Lung (tissue), 17 donors: ENCODE measurements at places on chromosomes 3 and 15. TPM values are rescaled to one million over a fixed set of nuclear protein-coding genes. Genes with fewer than 3 reads are reported as not detected.

The CRTC3 gene
- total RNA-seq = 42.0 TPM

The SLC27A2 gene
- 5.9 TPM for total RNA-seq

- no peak overlapping the region for H3K4me3 ChIP-seq
- H3K36me3 ChIP-seq = no peaks in the 10 kb centered on the region
- H3K27me3 ChIP-seq = no peaks in the 10 kb centered on the region
- DNase-seq = no peak
Measured at GRCh38 chr15:71914092-71914491, 103.7 kb downstream of the NR2E3 start.

DNA sequence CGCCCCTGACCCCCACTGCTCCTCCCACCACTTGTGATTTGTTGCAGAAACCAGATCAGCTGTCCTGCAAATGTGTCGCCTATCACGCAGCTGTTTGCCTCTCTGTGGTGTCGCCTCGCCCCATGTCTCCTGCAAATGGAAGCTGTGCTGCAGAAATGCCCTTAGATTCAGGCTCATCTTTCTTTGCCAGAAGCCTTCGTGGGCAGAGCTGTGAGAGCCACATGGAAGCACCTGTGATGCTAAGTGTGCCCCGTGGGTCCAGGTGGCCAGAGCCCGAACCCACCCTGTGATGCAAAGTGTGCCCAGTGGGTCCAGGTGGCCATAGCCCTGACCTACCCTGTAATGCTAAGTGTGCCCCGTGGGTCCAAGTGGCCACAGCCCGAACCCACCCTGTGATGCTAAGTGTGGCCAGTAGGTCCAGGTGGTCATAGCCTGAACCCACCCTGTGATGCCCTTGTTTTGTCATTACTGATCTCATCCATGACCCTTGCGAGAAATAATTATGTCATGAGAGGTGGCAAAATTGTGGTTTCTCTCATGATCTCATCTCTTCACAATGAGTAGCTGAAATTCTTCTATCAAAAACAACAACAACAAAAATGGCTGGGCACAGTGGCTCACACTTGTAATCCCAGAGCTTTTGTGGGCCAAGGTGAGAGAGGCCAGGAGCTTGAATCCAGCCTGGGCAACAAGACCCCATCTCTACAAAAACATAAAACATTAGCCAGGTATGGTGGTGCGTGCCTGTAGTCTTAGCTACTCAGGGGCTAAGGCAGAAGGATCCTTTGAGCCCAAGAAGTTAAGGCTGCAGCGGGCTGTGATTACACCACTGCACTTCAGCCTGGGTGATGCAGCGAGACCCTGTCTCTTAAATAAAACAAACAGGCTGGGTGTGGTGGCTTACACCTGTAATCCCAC is 187.4 kb downstream of the GOLGA6L6 start:
- no peak for DNase-seq
- H3K27ac ChIP-seq = no peak overlapping the region
- H3K4me3 ChIP-seq = no peak overlapping the region
- no peaks in the 10 kb centered on the region for H3K4me1 ChIP-seq
- no peaks in the 10 kb centered on the region for H3K27me3 ChIP-seq

GRCh38 chr15:82122746-82123400 is 77.1 kb upstream of the MEX3B start:
- H3K27me3 ChIP-seq = no peaks in the 10 kb centered on the region
- H3K36me3 ChIP-seq = peaks cover 4% of the 10 kb centered on the region
- H3K27ac ChIP-seq = no peak overlapping the region
- H3K4me3 ChIP-seq = no peak overlapping the region

DNA sequence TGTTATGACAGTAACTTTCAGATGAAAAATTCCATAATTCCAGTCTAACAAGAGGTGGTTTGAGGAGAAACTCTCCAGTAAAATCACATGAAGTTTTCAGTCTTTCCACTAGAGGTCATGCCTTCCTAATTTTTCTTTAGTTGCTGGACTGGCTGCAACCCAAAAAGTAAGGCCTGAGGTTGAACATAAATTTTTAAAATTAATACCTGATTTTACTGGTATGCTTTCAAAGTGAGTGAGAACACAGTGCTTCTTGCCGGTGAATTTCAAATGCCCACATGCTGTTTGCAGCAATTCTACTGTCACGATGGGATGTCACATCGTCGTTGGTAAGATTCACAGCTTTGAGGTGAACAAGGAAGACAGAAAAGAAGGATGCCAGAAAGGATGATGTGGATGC is 89.0 kb upstream of the FGF12 start:
- no peaks in the 10 kb centered on the region for H3K36me3 ChIP-seq
- H3K4me1 ChIP-seq = no peaks in the 10 kb centered on the region
- DNase-seq = peak; percentile 80
- H3K4me3 ChIP-seq = no peak overlapping the region

- no peak overlapping the region for H3K4me3 ChIP-seq
- no peak overlapping the region for H3K27ac ChIP-seq
- peak; percentile 56 for DNase-seq
- no peaks in the 10 kb centered on the region for H3K4me1 ChIP-seq
- H3K36me3 ChIP-seq = no peaks in the 10 kb centered on the region
Measured at GRCh38 chr3:190041333-190042041, 79.2 kb downstream of the P3H2 start.

The CAMK2N2 gene
- total RNA-seq = 0.23 TPM

DNA sequence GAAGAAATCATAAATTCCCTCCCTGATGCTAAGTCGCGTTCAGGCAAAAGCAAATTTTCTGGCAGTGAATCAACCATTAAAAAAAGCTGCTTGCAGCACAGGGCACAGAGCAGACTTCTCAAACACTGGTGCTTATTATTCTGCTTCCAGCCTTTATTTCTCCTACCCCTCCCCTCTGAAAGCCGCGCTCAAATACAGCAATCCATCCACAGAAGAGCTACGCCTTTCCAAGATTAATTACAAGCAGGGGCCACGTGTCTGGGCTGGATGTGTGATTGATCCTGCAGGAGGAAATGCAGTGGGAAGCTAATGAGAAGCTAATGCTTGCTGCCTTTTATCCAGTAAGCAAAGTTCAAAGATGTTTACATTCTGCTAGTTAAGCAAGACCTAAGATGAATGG is 134.9 kb upstream of the TOPAZ1 start:
- no peaks in the 10 kb centered on the region for H3K27me3 ChIP-seq
- no peaks in the 10 kb centered on the region for H3K36me3 ChIP-seq
- H3K4me1 ChIP-seq = no peaks in the 10 kb centered on the region

- peak; percentile 61 for DNase-seq
- H3K27ac ChIP-seq = no peak overlapping the region
- no peak overlapping the region for H3K4me3 ChIP-seq
- no peaks in the 10 kb centered on the region for H3K36me3 ChIP-seq
Measured at GRCh38 chr3:113844622-113845222, 6.1 kb downstream of the GRAMD1C start.

DNA sequence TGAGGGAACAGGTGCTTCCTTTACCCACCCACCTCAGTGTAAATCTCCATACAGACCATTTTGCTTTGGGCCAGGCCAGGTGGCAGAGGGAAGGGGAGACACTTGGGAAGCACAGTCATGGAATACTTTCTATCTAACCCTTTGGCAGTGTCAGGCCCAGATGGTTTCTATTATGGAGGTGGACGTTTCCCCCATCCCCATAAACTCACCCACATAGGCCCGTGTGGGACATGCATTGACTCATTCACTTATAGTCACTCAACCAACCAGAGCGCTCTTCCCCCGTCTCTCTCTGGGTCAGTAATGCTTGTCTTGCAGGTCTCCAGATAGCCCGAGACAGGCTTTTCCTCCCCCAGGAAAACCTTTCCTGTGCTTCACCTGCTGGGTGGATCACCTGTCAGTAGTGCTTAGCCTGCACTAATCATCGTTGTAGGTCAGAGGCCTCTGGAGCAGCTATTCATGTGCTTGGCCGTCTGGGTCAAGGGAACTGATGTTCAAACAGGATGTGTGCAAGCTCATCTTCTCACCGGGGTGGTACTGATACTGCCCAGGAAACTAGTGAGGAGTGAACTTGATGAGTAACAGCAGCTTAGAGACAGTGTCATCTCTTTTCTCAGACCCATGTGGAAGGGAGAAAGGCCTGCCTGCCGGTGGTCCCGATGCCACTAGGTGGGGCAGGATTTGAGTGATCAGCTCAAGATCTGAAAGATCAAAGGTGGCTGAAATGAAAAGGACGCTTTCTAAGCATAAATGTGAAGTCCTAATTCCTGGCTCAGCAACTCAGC is 67.1 kb downstream of the CEMIP start:
- H3K4me3 ChIP-seq = no peak overlapping the region
- H3K27me3 ChIP-seq = no peaks in the 10 kb centered on the region

GRCh38 chr3:150232992-150233451 is 175.1 kb upstream of the TSC22D2 start:
- no peak overlapping the region for H3K4me3 ChIP-seq
- peak overlapping the region; percentile 7 for H3K27ac ChIP-seq
- H3K36me3 ChIP-seq = no peaks in the 10 kb centered on the region
- no peaks in the 10 kb centered on the region for H3K27me3 ChIP-seq
- H3K4me1 ChIP-seq = peaks cover 57% of the 10 kb centered on the region

The UBE3A gene
- 100.0 TPM for total RNA-seq

DNA sequence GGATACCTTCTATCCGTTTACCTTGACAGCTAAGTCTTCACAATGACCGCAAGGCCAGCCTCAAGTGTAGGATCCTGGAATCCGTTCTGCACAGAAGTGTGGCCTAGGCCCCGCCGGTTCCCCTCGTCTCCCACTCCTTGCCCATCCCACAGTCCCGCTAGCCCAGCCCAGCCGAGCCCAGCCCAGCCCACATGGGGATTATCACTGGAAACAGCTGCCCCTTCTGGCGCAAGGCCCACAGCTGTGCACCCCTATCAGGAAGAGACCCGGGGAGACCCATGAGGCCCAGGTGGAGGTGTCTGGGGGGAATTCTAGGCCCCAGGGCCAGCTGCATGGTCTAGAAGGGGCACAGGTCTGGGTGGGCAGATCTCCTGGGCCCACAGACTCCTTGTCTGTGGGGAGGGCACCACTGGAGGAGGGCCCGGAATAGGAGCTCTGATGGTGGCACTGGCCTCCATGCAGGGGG is 27.9 kb upstream of the KLF13 start:
- no peaks in the 10 kb centered on the region for H3K4me1 ChIP-seq
- H3K36me3 ChIP-seq = no peaks in the 10 kb centered on the region
- no peak overlapping the region for H3K27ac ChIP-seq
- no peak for DNase-seq
- no peaks in the 10 kb centered on the region for H3K27me3 ChIP-seq
- H3K4me3 ChIP-seq = no peak overlapping the region

DNA sequence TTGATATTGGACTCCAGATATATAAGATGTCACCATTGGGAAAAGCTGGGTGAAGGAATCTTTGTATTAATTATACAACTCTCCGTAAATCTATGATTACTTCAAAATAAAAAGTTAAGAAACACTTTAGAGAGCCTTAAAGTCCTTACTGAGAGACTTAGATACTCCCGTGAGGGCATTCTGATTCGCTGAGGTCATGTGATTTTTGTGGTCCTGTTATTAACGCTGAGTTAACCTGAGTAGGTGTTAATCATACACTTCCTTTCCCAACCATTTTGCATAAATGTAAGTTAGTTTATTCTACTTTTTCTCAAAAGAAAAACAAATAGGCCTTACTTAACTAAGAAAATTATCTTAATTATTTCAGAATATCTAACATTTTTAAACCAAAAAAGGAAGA is 67.1 kb upstream of the LMOD3 start:
- H3K36me3 ChIP-seq = peaks cover 20% of the 10 kb centered on the region
- H3K4me1 ChIP-seq = no peaks in the 10 kb centered on the region
- no peaks in the 10 kb centered on the region for H3K27me3 ChIP-seq

The NOX5 gene
- 0.77 TPM for total RNA-seq

The WDR49 gene
- total RNA-seq = 33.9 TPM

The CISH gene
- total RNA-seq = 50.2 TPM

DNA sequence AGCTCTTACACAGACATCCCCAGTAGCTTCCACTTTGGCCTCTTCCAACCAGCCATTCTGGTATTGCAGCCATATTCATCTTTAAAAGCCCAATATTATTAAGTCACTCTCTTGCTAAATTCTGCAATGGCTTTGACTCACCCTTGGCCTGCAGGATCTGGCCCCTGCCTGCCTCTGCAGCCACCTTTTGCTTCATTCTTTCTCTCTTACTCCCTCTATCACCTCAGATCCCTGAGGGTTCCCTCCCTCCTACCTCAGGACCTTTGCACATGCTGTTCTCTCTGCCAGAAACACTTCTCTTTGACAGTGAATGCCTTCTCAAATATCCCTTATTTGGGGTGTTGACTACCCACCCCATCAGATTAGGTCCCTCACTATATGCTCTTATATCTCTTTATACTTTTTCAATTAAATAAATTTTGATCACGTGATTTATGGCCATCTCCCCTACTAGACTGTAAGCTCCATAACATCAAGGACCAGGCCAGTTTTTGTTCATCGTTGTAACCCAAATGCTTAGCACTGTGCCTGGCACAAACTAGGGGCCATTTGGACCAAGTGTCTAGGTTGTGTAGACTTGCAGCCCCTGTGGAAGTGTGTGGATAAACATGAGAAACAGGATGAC is 32.3 kb upstream of the UBE2Q2 start:
- no peak overlapping the region for H3K4me3 ChIP-seq
- no peaks in the 10 kb centered on the region for H3K27me3 ChIP-seq
- H3K36me3 ChIP-seq = no peaks in the 10 kb centered on the region
- no peak overlapping the region for H3K27ac ChIP-seq

GRCh38 chr3:122975924-122976293 is 51.7 kb downstream of the SEMA5B start:
- DNase-seq = no peak
- H3K27me3 ChIP-seq = no peaks in the 10 kb centered on the region
- H3K36me3 ChIP-seq = no peaks in the 10 kb centered on the region
- no peak overlapping the region for H3K27ac ChIP-seq

DNA sequence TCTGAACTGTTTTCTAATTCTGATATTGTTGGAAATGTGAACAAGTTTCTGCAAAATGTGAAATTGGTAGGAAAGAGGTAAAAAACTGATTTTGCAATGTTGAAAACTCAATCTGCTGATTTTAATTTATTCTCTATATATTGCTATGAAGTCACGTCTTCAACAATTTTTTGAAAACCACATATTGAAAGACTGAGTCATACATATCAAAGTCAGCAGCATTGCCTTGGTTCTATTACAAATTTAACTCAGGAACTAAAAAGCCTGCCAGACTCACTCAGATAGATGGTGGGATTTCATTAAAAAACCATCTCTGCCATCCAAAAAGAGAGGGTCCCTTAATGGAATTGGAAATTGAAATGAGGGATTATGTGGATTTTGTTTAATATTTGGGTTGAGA is 351.4 kb downstream of the CNTN3 start:
- no peak overlapping the region for H3K27ac ChIP-seq
- H3K4me3 ChIP-seq = no peak overlapping the region
- peaks cover 8% of the 10 kb centered on the region for H3K4me1 ChIP-seq

- no peaks in the 10 kb centered on the region for H3K27me3 ChIP-seq
- H3K4me1 ChIP-seq = peaks cover 32% of the 10 kb centered on the region
- no peak for DNase-seq
Measured at GRCh38 chr3:123757281-123757940, 126.7 kb downstream of the MYLK start.

- peak; percentile 71 for DNase-seq
- no peaks in the 10 kb centered on the region for H3K27me3 ChIP-seq
- no peaks in the 10 kb centered on the region for H3K36me3 ChIP-seq
Measured at GRCh38 chr15:42879443-42879842, 41.1 kb downstream of the TTBK2 start.
